ENCODE measurements at places on chromosomes 16 and 17. TPM values are rescaled to one million over a fixed set of nuclear protein-coding genes. Genes with fewer than 3 reads are reported as not detected.

Gene SLC16A6
- total RNA-seq: 0.54 TPM

DNA sequence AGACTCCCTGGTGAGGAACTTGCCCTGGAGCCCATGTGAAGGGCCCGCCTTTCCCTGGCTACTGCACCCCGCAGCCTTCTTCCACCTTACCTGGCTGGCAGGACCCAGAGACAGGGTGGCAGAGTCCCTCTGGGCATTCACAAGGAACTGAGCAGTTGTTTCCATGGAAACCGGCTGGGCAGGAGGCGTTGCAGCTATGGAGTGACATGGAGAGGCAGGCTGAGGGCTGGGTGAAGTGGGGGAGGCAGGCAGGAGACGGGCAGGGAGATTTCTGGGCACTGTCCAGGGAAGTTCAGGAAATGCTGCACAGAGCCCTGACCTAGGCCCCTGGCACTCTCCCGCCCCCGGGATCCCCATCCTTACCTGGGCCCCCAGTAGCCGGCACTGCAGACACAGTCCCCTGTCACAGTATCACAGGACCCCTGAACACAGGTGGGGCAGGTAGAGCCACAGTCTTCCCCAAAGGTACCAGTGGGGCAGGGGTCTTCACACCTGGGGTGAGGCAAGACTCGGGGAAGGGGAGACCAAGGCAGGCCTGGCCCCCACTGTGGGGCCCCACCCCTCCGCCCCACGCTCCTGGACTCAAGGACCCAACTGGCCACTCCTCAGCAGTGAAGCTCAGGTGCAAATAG is 5.9 kb downstream of the SCARF1 start:
- DNase-seq: no peak

DNA sequence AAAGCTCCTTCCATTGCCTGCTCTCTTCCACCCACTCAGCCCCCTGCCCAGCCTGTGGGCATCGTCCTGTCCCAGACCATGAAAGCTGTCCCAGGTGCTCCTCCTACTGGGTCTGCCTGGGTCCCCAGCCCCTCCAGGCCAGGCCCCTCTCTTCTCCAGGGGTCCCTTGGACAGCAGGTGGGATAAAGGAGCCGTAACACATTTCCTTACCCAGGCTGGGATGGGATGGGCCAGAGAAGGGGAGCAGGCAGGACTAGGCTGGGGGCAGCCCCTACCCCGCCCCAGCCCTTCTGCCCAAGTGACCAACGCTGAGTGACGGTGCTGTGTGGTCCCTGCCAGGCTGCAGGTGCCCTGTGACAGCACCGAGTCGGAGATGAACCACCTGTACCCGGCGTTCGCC is 80.1 kb downstream of the MGAT5B start:
- DNase-seq: no peak

Gene MAP2K6
- total RNA-seq: 3.6 TPM

Gene MT1A
- total RNA-seq: not detected

GRCh38 chr16:48277158-48277557 is 29.8 kb upstream of the ABCC11 start:
- no peak for DNase-seq

GRCh38 chr17:19022128-19022527 is 17.6 kb upstream of the FAM83G start:
- no peak for DNase-seq

Gene C1QTNF8
- total RNA-seq: not detected

- DNase-seq: no peak
Observed at GRCh38 chr16:4082474-4083044, 33.7 kb downstream of the ADCY9 start.

Gene ZNF18
- total RNA-seq: 11.7 TPM

GRCh38 chr17:78990349-78991016 is 10.8 kb upstream of the LGALS3BP start:
- DNase-seq: no peak

DNA sequence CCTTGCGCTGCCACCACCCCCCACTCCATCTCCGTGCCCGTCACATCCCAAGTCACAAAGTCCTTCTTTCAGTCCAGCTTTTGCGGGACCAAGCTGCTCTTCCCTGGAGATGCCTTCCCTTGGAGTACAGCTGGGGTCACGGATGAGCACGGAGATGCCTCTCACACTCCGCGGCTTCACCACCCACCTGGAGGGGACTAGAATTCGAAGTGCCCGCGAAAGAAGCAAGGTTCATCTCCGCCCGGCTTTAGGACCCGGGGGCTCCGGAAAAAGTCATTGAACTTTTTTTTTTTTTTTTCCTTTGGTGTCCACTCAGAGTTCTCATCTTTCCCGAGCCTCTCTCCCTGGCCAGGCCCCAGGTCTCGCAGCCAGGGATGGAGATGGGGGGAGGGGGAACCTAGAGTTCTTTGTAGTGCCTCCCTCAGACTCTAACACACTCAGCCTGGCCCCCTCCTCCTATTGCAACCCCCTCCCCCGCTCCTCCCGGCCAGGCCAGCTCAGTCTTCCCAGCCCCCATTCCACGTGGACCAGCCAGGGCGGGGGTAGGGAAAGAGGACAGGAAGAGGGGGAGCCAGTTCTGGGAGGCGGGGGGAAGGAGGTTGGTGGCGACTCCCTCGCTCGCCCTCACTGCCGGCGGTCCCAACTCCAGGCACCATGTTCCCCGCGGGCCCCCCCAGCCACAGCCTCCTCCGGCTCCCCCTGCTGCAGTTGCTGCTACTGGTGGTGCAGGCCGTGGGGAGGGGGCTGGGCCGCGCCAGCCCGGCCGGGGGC is at the start of gene FKBP10:
FKBP10 (plus strand) TSS at position 624 of the 771 bp plus-strand sequence; CDS start at position 655, 31 bp downstream.
- peak; percentile 92 for DNase-seq

DNA sequence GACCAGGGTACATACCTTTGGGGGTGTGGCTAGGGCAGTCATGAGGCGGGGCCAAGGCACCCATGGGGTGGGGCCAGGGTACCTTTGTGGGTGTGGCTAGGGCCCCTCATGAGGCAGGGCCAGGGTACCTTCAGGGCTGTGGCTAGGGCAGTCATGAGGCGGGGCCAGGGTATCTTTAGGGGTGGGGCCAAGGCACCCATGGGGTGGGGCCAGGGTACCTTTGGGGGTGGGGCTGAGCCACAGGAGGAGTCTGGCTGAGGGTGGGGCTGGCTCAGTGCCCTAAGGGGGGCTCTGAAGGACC is 3.5 kb downstream of the GNG13 start:
- no peak for DNase-seq

DNA sequence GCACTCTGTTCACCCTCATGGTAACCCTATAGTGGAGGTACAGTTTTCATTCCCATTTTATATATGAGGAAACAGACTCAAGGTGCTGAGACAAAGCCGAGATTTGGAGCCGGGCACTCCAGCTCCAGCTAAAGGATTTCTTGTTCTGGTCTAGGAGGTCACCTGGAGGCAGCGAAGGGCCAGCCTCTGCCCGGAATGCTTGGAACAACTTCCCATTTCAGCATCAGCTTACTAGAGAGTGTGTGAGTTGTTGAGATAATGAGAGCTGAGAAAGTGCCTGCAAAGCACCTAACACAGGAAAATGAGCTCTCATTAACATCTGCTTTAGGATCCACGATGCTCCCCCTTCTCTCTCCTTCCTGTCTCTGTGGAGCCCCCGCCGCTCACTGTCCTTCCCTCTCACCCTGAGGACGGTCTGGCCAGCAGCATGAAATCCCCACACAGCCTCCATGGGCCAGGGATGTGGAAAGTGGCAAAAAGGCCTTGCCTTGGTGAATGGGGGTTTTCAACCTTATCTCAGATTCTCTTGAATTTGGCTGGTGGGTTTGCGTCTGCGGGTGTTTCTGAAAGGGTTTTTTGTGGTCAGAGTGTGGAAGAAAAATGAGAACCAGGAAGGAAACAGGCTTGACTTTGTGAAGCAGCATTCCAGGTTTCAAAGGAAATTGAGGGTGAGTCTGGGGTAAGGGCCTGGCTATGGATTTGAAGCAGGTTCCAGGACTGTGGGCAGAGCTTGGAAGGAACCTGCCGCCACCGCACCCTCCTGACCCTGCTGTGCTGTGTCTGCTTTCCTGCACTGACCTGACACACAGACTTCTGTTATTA is 178.7 kb downstream of the FOXL1 start:
- DNase-seq: no peak

DNA sequence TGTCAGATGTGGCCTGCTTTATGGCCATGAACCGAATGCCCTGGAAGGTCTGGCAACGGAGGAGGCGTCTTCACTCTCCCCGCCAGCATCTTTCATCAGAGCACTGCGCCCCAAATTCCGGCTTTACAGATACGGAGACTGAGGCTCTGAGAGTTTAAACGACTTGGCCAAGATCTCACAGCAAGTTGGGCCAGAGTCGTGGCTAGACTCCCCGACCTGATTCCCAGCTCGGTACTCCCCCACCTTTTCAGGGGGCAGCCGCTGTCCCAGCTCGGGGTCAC is 1.7 kb downstream of the NGFR start:
- no peak for DNase-seq

DNA sequence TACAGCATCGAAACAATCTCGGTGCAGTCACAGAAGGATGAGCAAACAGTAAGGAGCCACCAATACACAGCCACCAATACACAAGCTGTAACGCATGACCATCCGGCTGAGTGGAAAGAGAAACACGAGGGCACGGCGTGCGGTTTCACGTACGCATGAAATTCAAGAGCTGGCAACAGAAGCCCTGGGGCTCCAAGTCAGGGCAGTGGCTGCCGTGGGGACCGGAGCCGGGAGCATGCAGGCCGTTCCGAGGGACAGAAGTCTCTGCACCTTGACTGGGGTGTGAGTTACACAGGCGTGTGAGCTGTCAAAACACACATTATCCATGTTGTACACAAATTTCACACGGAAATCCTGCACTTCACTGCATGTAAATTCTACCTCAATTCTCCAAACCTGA is 50.6 kb upstream of the METRNL start:
- DNase-seq: no peak
